Neural progenitor cell (in vitro differentiated cells): ENCODE measurements at places on chromosomes 11 and 22. TPM values are rescaled to one million over a fixed set of nuclear protein-coding genes. Genes with fewer than 3 reads are reported as not detected.

- no peaks in the 10 kb centered on the region for H3K36me3 ChIP-seq
- H3K4me3 ChIP-seq: no peak overlapping the region
- DNase-seq: no peak
- peaks cover 4% of the 10 kb centered on the region for H3K4me1 ChIP-seq
- H3K27ac ChIP-seq: no peak overlapping the region
- H3K27me3 ChIP-seq: peaks cover 12% of the 10 kb centered on the region
These were observed 153.6 kb upstream of the GRK3 start for GRCh38 chr22:25410849-25411248.

- no peak overlapping the region for H3K4me3 ChIP-seq
- DNase-seq: no peak
- H3K36me3 ChIP-seq: peaks cover 3% of the 10 kb centered on the region
- H3K27ac ChIP-seq: no peak overlapping the region
These were observed 312.9 kb downstream of the MN1 start for GRCh38 chr22:27488456-27489177.

DNA sequence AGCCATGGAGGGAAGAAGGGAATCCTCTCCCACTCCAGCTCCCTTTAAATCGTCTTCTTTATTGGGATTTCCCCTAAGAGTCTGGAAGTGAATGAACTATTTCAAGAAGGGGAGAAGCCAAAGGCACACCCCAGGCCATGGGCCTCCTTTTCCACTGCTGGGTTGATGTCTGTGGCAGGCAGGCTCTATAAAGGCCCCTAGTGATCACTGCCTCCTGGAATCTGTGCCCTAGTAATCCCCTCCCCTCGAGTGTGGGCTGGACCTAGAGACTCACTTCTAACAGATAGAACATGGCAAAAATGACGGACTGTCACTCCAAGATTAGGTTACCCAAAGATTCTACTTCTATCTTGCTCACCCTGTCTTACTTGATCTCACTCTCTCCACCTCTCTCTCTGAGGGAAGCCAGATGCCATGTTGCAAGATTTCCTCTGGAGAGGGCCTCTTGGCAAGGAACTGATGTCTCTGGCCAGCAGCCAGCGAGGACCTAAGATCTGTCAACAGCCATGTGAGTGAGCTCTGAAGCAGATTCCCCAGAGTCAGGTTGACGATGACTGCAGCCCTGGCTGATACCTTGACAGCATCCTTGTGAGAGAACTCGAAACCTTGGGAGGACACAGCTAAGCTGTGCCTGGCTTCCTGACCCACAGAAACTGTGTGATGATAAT is 444.8 kb downstream of the SOX6 start:
- no peaks in the 10 kb centered on the region for H3K4me1 ChIP-seq
- H3K36me3 ChIP-seq: no peaks in the 10 kb centered on the region
- DNase-seq: no peak
- no peaks in the 10 kb centered on the region for H3K27me3 ChIP-seq
- no peak overlapping the region for H3K27ac ChIP-seq
- H3K4me3 ChIP-seq: no peak overlapping the region

- H3K36me3 ChIP-seq: no peaks in the 10 kb centered on the region
- H3K4me1 ChIP-seq: no peaks in the 10 kb centered on the region
- peak within 1 kb of the TSS; percentile 33 for H3K4me3 ChIP-seq
- no peak within 1 kb of the TSS for H3K27ac ChIP-seq
These were observed at the start of the genes RIBC2 and SMC1B for GRCh38 chr22:45413368-45414211. RIBC2 (plus strand) TSS chr22:45413693; CDS start chr22:45413887, 194 bp downstream. SMC1B (minus strand) TSS chr22:45413599; CDS start chr22:45413567, 32 bp downstream.

- H3K4me1 ChIP-seq: no peaks in the 10 kb centered on the region
- H3K27ac ChIP-seq: no peak overlapping the region
- no peaks in the 10 kb centered on the region for H3K36me3 ChIP-seq
- DNase-seq: no peak
- H3K27me3 ChIP-seq: no peaks in the 10 kb centered on the region
These were observed 64.2 kb downstream of the APOL5 start for GRCh38 chr22:35781898-35782297.

DNA sequence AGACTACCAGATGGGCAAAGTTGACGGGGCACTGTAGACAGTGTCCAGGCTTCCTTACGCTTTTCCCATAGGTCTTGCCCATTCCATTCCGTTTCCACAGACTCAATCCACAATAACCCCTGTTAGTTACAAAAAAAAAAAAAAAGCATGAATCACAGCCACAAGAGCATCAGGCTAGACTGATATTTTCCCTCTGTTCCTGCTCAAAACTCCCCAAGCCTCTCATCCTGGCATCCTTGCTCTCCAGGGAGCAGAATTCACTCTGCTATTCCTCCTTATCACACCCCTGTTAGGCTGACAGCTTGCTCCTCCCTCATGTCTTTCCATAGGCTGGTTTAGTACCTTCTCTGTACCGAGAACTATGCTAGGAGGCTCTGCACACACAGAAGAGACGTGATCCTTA is 42.2 kb downstream of the TMEM123 start:
- H3K4me3 ChIP-seq: no peak overlapping the region
- H3K4me1 ChIP-seq: no peaks in the 10 kb centered on the region
- H3K36me3 ChIP-seq: no peaks in the 10 kb centered on the region
- no peak overlapping the region for H3K27ac ChIP-seq
- DNase-seq: no peak
- H3K27me3 ChIP-seq: no peaks in the 10 kb centered on the region

- no peaks in the 10 kb centered on the region for H3K36me3 ChIP-seq
- H3K27me3 ChIP-seq: no peaks in the 10 kb centered on the region
- H3K4me3 ChIP-seq: no peak overlapping the region
These were observed 167.0 kb downstream of the BUD13 start for GRCh38 chr11:116605543-116606459.

GRCh38 chr11:119680541-119681360 is 48.2 kb downstream of the NECTIN1 start:
- peaks cover 20% of the 10 kb centered on the region for H3K4me1 ChIP-seq
- DNase-seq: no peak
- H3K27me3 ChIP-seq: no peaks in the 10 kb centered on the region
- H3K4me3 ChIP-seq: no peak overlapping the region

The KCTD14 gene
- total RNA-seq: 4.3 and 5.3 TPM in 2 replicates

DNA sequence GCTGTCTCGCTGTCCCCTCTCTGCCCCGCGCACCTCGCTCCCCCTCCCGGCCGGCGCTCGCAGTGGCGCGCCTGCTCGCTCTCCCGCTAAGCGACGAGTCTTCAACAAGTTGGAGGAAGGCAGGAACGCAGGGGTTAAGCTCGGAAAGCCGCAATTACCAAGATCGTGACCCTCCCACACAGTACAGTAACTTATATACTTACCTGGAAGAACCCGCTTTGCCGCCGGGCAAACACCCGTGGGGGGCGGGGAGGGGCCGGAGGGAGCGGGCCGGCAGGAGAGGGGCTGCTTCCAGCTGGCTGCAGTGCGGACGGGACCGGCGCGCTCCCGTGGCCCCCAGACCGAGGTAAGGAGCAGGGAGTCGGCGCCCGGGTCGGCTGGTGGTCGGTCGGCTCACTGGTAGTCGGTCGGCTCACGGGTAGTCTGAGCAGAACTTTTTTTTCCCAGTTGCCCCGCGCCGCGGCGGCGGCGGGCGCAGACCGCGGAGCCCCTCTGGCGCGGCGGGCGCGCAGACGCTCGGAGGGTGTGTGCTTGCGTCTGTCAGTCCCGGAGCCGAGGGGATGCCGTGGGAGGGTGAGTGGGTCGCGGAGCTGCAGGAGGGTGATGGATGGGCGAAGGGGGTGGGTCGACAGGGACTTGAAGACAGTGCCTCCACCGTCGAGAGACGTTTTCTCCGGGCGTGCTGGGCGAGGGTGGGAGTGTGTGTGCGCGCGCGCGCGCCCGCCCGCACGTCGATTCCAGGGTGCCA is 101.2 kb upstream of the HSD17B12 start:
- peak; percentile 79 for DNase-seq
- no peak overlapping the region for H3K27ac ChIP-seq
- peaks cover 32% of the 10 kb centered on the region for H3K4me1 ChIP-seq
- no peaks in the 10 kb centered on the region for H3K36me3 ChIP-seq
- H3K27me3 ChIP-seq: peaks cover 100% of the 10 kb centered on the region
- peak overlapping the region; percentile 57 for H3K4me3 ChIP-seq

DNA sequence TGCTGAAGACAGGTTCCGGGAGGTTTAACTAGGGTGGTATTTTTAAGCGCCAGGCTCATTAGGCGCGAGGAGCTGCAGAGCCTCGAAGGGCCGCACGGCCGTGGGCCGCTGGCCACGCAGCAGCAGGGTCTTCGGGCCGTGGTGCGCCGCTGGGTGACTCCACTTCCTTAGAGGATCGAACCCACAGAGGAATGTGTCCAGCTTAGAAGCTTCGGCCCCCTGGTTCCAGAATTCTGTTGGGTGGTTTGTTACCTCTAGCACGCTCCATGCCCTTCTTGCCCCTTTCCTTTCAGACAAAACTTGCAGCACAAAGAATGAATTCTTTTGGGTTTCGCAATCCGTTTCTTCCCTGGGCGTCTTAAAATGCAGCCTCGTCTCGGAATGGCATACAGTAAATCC is 773 bp upstream of the PATL1 start:
- peak overlapping the region; percentile 98 for H3K27ac ChIP-seq
- H3K4me1 ChIP-seq: no peaks in the 10 kb centered on the region
- no peak for DNase-seq

- H3K27me3 ChIP-seq: no peaks in the 10 kb centered on the region
- no peaks in the 10 kb centered on the region for H3K36me3 ChIP-seq
- DNase-seq: no peak
- H3K27ac ChIP-seq: no peak overlapping the region
- no peak overlapping the region for H3K4me3 ChIP-seq
- peaks cover 19% of the 10 kb centered on the region for H3K4me1 ChIP-seq
These were observed 109.5 kb downstream of the ETS1 start for GRCh38 chr11:128477811-128478210.

DNA sequence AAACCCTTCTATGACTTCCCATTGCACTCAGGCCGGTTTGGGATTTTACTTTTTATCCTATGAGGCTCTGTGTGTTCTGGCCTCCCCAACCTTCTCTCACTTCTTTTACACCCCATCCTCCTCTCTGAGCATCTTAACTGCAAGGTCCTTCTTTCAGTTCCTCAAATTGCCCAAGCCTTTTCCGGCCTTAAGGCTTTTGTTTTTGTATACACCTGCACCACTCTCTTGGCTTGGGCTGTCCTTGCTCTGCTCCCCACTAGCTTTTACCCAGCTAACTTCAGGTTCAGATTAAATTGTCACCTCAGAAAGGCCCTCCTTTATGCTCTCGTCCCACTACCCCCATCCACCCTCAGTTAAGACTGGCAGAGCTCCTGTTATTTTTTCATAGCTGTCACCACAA is 55.5 kb downstream of the FAM83F start:
- H3K4me1 ChIP-seq: peaks cover 16% of the 10 kb centered on the region
- no peak overlapping the region for H3K27ac ChIP-seq
- H3K4me3 ChIP-seq: no peak overlapping the region
- DNase-seq: no peak
- H3K27me3 ChIP-seq: no peaks in the 10 kb centered on the region

GRCh38 chr22:39501644-39502108 is 414 bp upstream of the MIEF1 start:
- H3K27ac ChIP-seq: peak overlapping the region; percentile 80
- DNase-seq: no peak
- H3K36me3 ChIP-seq: no peaks in the 10 kb centered on the region
- peak overlapping the region; percentile 83 for H3K4me3 ChIP-seq

DNA sequence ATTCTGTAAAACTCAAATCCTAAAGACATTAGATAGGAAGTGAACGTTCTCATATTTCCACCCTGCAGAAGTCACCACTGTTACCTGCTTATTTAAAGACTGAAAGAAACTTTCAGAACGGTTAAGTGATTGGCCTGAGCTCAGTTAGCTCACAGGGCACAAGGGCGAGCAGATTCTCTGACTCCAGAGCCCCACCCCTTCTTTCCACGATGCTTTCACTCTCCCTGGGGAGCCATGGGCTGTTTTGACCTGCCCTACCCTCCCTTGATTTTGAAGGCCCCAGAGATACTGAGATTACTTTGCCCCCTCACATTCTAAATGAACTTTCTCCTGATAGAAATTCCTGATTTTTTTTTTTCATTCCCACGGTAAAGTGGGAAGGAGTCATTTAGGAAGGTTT is 33.9 kb downstream of the ARHGAP1 start:
- H3K27ac ChIP-seq: no peak overlapping the region
- no peak for DNase-seq
- H3K36me3 ChIP-seq: no peaks in the 10 kb centered on the region
- H3K4me3 ChIP-seq: no peak overlapping the region
- H3K27me3 ChIP-seq: no peaks in the 10 kb centered on the region
- no peaks in the 10 kb centered on the region for H3K4me1 ChIP-seq

- no peaks in the 10 kb centered on the region for H3K4me1 ChIP-seq
- no peak for DNase-seq
- no peak overlapping the region for H3K27ac ChIP-seq
- H3K27me3 ChIP-seq: no peaks in the 10 kb centered on the region
- no peaks in the 10 kb centered on the region for H3K36me3 ChIP-seq
These were observed 45.0 kb downstream of the DLG2 start for GRCh38 chr11:85582111-85582510.

DNA sequence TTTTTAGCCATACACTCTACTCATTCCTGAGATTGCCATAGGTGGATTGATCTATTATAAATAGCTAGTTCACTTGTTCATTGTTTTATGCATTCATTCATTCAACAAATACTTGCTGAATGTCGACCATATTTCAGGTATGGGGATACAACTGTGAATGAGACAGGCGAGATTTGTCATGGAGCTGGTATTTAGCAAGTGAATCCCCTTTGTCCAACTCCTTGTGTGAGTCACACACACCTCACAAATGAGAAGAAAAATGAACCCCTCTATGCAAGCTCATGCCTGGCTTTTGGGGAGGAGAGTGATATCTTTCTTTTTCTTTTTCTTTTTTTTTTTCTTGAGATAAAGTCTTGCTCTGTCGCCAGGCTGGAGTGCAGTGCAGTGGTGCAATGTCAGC is 1.8 kb upstream of the AMPD3 start:
- H3K36me3 ChIP-seq: no peaks in the 10 kb centered on the region
- H3K4me1 ChIP-seq: peaks cover 18% of the 10 kb centered on the region
- H3K4me3 ChIP-seq: no peak overlapping the region
- no peak overlapping the region for H3K27ac ChIP-seq

DNA sequence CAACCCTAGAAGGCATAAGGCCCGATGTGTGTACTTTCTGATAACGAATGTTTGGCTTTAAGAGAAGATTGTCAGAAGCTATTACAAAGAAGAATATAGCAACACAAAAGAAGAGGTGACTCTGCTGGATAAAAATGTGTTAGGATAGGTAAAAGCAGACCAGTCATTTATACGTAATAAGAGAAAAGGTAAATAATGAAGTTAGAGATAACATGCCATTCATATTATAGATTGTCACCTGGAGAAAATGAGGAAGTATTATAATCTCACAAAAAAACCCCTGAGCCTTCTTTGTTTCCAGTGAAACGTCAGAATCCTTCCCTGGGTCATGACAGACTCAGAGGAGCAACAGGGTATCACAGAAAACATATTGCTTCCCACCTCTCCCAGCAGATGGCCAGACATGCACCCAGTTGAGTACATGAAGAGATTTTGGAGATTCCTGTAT is 36.1 kb downstream of the PPFIA1 start:
- DNase-seq: no peak
- H3K36me3 ChIP-seq: no peaks in the 10 kb centered on the region
- no peaks in the 10 kb centered on the region for H3K27me3 ChIP-seq
- H3K4me1 ChIP-seq: no peaks in the 10 kb centered on the region
- H3K4me3 ChIP-seq: no peak overlapping the region

DNA sequence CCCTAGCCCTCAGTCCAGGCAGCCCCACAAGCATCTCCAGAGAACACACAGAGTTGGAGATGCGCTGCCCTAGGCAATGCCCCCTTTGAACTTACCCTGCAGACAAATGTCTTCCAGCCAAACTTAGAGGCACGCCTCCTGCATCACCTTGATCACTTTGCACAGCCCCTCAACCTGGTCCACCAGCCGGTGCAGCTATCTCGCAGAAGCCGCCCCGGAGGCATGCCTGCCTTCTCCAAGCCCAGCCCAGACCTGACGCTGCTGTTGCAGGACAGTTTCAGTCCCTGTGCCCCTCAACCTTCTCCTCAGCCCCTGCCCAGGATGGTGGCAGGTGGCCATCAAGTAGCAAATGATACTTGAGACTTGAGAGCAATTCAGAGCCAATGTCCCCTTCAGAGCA is 16.7 kb upstream of the POU2AF1 start:
- H3K4me3 ChIP-seq: no peak overlapping the region
- H3K4me1 ChIP-seq: no peaks in the 10 kb centered on the region
- no peaks in the 10 kb centered on the region for H3K27me3 ChIP-seq
- no peaks in the 10 kb centered on the region for H3K36me3 ChIP-seq
